ENCODE measurements at places on chromosomes 5 and 9.

DNA sequence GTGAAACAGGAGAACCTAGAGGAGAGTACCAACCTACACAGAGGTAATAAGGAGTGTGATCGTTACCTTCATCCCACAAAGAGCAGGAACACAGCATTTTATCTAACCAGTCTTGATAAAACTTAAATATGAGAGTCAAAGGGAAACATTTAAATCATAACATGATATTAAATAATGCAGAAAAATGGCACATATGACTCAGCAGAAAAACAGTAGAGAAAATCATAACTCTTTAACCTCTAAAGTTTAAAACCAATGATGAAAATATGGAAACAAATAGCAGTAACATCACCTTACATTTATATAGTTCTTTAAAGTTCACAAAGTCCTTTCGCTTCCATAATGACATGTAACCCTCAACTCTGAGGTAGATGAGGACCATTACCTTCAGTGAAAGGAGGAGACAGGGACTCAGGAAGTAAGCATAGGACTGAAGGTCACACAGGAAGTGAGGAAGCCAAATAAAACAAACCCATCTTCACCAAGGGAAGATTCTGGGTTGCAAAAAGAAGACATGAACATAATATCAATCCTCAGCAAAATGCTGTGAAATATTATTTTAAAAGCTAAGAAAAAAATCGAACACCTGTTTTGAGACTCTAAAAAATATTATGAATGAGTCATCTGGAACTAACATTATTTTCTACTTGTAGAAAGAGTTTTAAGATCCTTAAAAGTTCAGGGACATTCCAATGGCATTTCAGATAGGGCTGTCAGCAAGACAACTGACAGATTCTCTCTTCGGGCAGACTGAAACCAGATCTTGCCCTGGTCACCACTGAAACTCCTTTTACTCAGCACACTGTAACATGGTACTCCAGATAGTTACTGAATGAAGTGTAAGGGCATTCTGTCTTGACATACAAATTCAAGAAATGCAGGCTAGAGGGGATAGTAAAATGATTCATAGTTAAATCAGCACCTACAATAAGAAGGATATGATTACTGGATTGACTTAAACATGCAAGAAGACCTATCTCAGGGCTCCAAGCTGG lies 148.5 kb downstream of the EPB41L4A start:
- H3K4me3 ChIP-seq = no peak overlapping the region
- H3K36me3 ChIP-seq = peaks cover 4% of the 10 kb centered on the region
- H3K27me3 ChIP-seq = no peaks in the 10 kb centered on the region
- no peak overlapping the region for H3K27ac ChIP-seq

DNA sequence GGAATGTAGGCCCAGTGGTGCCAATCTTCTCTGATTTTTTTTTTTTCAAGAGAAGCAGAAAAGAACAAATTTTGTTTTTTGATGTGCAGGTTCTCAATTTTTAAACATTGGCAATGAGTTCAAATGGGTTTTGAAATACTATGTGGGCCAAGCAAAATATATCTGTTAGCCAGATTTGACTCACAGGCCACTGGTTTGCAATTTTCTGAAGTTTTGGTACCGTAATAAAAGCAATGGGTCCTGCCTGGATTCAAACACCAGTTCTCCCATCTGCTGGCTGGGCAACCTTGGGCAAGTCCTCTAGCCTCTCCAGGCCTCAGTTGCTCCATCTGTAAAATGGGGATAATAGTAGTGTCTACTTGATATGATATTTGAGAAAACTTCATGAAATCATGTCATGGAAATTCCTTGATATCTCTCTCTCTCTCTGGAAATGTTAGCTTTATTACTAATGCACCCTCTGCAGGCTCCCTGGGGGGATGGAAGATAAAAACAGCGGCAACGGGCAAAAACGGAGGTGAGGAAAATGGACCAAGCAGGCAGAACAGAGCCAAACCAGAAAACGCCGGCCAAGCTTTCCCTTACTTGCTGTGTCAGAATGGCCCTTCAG lies 63.4 kb downstream of the SMIM23 start:
- H3K27me3 ChIP-seq = no peaks in the 10 kb centered on the region
- DNase-seq = no peak
- no peaks in the 10 kb centered on the region for H3K36me3 ChIP-seq
- no peaks in the 10 kb centered on the region for H3K4me1 ChIP-seq
- H3K27ac ChIP-seq = no peak overlapping the region

GRCh38 chr5:142670804-142671203 lies 15.1 kb downstream of the FGF1 start:
- no peak overlapping the region for H3K4me3 ChIP-seq
- H3K27me3 ChIP-seq = no peaks in the 10 kb centered on the region
- H3K27ac ChIP-seq = no peak overlapping the region
- H3K36me3 ChIP-seq = no peaks in the 10 kb centered on the region
- DNase-seq = no peak
- no peaks in the 10 kb centered on the region for H3K4me1 ChIP-seq

- peaks cover 5% of the 10 kb centered on the region for H3K4me1 ChIP-seq
- peak; percentile 89 for DNase-seq
- peak overlapping the region; percentile 36 for H3K4me3 ChIP-seq
- H3K27ac ChIP-seq = no peak overlapping the region
- H3K36me3 ChIP-seq = no peaks in the 10 kb centered on the region
- peaks cover 92% of the 10 kb centered on the region for H3K27me3 ChIP-seq
These were observed 43.1 kb downstream of the TMEM174 start for GRCh38 chr5:73215891-73216610.

DNA sequence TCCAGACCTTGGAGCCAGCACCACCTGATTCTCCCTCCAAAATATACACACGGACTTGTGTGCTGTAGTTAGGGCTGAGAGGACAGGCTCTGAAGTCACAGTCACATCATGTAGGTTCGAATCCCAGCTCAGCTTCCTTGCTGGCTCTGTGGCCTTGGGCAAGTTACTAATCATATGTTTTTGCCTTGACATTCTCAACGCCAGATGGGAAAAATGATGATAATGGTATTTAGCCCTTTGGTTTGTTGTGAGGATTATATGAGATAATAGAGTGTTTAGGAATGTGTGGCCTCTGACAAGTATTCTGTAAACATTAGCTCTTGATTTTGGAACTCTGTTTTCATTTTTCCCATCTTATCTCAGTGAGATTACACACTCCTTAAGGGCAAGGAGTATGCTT lies 72.5 kb downstream of the PLAC8L1 start:
- H3K4me1 ChIP-seq = no peaks in the 10 kb centered on the region
- H3K27me3 ChIP-seq = no peaks in the 10 kb centered on the region
- no peaks in the 10 kb centered on the region for H3K36me3 ChIP-seq
- H3K4me3 ChIP-seq = no peak overlapping the region

GRCh38 chr5:145903113-145903512 lies 30.3 kb upstream of the GRXCR2 start:
- no peak for DNase-seq
- H3K36me3 ChIP-seq = no peaks in the 10 kb centered on the region
- no peak overlapping the region for H3K27ac ChIP-seq
- no peak overlapping the region for H3K4me3 ChIP-seq
- no peaks in the 10 kb centered on the region for H3K4me1 ChIP-seq
- H3K27me3 ChIP-seq = no peaks in the 10 kb centered on the region

- no peak overlapping the region for H3K4me3 ChIP-seq
- H3K4me1 ChIP-seq = no peaks in the 10 kb centered on the region
- no peaks in the 10 kb centered on the region for H3K27me3 ChIP-seq
- no peaks in the 10 kb centered on the region for H3K36me3 ChIP-seq
These were observed 648.5 kb downstream of the RAB3C start for GRCh38 chr5:59231221-59231931.

- no peak for DNase-seq
- no peaks in the 10 kb centered on the region for H3K36me3 ChIP-seq
- H3K27ac ChIP-seq = no peak overlapping the region
- H3K27me3 ChIP-seq = no peaks in the 10 kb centered on the region
- no peak overlapping the region for H3K4me3 ChIP-seq
These were observed 143.6 kb downstream of the MRPS30 start for GRCh38 chr5:44952376-44952775.

- no peaks in the 10 kb centered on the region for H3K36me3 ChIP-seq
- H3K27me3 ChIP-seq = no peaks in the 10 kb centered on the region
These were observed 345.0 kb downstream of the TLE1 start for GRCh38 chr9:81344366-81344765.

Data from upper lobe of right lung (tissue), 1 donor.